ENCODE measurements at places on chromosomes 7 and 10.

DNA sequence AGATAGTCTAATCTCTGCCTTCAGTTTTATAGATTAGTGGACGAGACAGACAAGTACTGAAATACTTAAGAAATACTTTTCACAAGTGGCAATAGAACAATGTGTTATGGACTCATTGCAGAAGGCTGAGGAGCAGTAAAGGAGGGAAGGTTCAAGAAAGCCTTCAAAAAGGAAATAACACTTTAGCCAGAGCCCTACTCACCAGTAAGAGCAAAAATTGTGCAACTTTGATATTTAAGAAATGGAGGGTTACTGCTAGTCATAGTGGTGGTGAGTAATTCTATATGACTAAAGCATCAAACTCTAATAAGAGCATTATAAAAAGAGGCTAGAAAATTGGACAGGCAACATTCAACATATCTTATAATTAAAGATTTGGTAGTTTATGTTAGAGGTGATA is 28.8 kb downstream of the PTPN12 start:
- DNase-seq: no peak

- DNase-seq: no peak
Observed at GRCh38 chr7:29381206-29382094, 182.2 kb upstream of the PRR15 start.

- no peak for DNase-seq
Observed at GRCh38 chr7:35604595-35604994, 90.3 kb downstream of the HERPUD2 start.

- DNase-seq: no peak
Observed at GRCh38 chr10:112235920-112236319, 47.3 kb upstream of the TECTB start.

DNA sequence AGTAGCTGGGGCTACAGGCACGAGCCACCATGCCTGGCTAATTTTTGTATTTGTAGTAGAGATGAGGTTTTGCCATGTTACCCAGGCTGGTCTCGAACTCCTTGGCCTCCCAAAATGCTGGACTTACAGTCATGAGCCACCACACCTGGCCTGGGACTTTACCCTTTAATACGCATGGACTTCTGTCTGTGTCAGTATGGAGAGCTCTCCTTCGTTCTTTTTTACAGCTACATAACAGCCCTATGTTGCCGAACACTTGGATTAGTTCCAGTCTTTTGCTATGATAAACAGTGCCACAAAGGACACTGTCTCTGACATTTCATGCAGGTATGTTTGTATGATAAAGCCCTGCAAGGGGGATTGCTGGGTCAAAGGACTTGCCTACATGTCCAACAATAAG is 10.9 kb upstream of the OAT start:
- no peak for DNase-seq

- no peak for DNase-seq
Observed at GRCh38 chr7:91326516-91327199, 62.4 kb downstream of the FZD1 start.

DNA sequence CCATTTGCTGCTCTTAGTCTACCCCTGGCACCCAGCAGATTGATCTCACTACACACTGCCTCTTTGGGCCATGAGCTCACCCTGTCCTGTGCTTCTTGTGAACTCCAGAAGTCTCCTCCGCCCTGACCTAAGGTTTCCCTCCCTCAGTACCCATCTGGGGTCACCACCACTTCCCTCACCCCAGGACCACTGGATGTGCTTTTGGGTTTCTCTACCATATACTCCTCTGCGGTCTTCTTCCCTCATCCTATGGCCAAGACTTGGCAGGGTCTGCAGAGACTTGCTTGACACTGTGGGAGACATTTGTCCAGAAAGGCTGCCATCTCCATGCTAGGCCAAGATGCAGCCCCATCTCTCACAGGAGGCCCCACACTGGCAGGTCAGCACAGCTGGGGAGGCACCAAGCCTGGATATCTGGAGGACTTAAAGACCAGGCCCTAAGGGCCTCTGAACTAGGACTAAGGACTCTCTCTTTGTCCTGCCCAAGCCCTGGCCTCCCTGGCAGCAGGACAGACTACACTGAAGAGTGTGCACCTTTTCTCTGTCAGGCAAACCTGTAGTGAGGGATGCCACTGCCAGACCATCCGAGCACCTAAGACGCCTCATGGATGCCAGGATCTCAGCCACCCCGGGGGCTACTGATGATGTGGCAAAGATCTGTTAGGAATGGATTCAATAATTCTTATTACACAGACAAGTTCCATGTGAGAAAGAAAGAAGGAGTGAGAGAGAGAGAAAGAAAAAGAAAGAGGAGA is 134.6 kb downstream of the ZNF467 start:
- no peak for DNase-seq

- no peak for DNase-seq
Observed at GRCh38 chr7:82435769-82436168, 7.8 kb downstream of the CACNA2D1 start.

- DNase-seq: no peak
Observed at GRCh38 chr7:47093320-47094234, 488.3 kb downstream of the TNS3 start.

GRCh38 chr10:117462424-117462792 is 80.1 kb upstream of the EMX2 start:
- DNase-seq: no peak

DNA sequence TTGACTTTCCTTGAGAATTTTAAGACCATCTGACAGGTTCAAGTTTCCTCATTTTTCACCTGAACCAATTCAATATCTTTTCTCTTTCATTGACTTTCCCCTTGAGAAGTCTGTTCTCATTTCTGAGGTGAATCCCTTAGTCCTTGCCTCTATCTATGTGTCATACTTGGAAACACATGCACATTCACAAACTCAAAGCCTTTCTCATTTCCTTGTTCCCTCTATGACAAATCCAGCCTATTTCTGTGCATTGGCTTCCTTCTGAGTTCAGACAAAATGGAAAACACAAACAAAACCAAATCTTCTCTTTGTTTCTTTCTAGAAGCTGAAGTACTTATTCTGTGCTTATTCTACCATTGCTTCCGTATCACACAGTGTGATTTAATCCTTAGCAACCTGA is 13.8 kb downstream of the PTTG1IP2 start:
- DNase-seq: no peak

GRCh38 chr7:68542831-68543230 is 1055.4 kb upstream of the AUTS2 start:
- DNase-seq: no peak

GRCh38 chr10:78924319-78925003 is 144.3 kb upstream of the ZMIZ1 start:
- no peak for DNase-seq

- no peak for DNase-seq
Observed at GRCh38 chr10:18319628-18320027, 179.4 kb downstream of the CACNB2 start.

GRCh38 chr7:156895024-156895780 is 2.2 kb upstream of the LMBR1 start:
- DNase-seq: no peak

DNA sequence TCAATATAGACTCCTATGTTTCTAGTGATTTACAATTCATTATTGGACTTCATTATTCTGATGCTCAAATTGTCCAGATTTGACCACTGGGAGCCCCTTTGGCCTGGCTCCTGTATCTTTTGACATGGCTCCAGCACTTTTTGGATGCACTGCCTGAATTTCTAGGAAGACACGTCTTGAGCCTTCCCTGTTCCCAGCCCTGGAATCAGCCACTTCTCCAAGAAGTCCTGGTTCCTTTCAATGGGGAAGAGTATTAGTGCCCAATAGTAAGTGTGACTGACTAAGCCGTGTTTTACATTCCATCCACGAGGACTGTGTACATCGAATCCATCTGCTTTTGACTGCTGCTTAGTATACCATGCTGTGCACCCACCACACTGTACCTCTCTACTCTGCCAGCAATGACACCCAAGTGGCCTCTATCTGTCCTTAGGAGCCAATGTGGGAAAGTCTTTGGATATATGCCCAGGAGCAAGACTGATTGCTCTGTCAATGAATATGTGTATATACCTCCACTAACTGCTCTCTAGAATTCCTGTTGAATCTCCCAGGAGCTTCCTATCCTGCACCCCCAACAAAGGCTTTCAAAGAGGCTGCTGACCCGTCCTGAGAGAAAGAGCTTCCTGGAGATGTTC is 23.2 kb upstream of the NPFFR1 start:
- DNase-seq: no peak

DNA sequence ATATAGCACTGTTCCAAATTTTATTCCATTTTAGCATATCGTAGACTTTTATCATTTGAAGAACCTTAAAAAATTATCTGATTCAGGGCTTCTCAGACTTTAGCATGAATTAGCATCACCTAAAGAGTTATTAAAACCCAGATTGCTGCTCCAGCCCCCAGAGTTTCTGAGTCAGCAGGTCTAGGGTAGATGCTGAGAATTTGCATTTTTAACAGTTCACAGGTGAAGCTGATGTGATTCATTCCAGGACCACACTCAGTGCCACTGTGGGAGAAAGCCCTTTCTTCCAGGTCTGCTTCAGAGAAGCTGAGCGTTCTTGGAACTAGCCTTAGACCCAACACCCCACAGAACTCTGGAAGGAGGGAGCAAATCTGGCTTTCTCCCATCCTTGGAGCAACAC is 174.1 kb upstream of the YAE1 start:
- DNase-seq: no peak

DNA sequence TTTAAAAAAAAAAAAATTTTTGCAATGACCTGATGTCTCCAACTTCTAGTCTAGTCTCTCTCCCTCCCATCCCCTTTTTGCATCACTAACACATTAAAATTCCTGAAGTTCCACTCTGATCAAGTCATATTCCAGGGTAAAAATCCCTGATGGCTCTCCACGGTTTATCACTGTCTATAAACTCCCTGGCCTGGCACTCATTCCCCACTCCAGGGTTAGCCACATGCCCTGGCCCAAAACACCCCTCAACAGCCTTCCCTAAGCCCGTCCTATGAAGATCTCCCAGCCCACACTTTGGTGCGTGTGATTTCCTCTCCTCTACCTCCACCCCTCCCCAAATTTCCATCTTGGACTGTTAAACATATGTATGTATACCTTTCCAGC is 125.4 kb downstream of the JAZF1 start:
- DNase-seq: no peak

GRCh38 chr7:87413951-87414793 is 61.3 kb downstream of the ABCB4 start:
- no peak for DNase-seq

GRCh38 chr7:128918016-128918665 is 7.6 kb upstream of the KCP start:
- no peak for DNase-seq

DNA sequence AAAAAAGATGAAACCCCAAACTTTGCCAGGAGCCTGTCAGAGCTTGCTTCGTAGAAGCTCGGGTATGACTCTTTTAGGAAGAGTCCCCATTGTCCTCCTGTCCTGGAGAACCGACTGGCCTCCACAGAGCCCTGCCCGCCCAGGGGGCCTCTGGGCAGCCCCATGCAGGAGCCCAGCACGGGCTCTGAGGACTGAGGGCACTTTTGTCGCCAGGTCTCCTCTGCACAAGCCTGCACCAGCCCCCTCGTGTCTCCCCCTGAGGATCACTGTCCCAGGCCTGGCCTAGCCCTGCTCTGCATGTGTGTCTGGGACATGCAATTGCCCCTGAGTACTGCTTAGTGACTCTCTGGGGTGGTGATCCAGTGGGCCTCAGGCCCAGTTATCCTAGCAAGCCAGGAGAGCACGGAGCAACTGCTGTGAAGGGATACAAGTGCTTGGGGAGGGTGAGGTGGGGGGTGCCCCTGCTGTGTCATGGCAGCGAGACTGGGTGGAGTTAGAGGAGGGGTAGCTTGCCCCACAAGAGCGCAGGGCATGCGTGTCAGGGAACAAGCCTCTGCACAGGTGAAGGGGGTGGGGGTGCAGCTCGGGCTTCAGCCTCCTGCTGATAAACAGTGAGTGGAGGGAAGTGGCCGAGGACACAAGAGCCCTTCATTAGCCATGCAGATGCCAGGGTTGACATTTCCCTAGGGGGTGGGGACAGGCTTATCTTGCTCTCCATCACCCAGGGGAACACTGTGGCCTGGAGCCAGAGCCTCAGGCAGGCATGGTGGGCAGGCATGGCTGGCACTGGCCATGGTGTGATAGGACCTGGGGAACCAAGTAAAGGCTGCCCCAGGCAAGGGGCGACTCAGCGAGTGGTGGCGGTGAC is 143.4 kb downstream of the C10orf105 start:
- DNase-seq: no peak

GRCh38 chr10:119653209-119653608 is 2.0 kb downstream of the BAG3 start:
- DNase-seq: no peak

DNA sequence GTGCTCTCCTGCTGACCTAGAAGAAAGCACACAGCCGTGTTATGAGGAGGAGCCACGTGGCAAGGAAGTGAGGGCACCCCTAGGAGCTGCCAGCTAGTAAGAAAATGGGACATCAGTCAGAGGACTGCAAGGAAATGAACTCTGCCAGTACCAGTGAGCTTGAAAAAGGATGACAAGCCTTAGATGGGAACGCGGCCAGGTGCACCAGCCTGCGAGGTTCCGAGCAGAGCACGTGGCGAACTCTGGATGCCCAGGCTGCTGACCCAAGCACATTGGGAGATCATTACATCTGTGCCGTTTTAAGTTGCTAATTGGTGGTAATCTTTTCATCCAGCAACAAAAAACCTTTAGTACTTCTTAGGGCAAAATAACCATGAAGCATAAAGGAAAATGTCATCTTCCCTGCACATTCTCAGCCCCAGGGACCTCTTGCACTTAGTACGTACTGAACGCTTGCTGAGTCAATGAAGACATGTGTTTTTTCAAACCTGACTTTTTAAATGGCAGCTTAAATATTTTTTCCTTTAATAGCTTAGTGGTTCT is 69.4 kb downstream of the AMZ1 start:
- DNase-seq: no peak

DNA sequence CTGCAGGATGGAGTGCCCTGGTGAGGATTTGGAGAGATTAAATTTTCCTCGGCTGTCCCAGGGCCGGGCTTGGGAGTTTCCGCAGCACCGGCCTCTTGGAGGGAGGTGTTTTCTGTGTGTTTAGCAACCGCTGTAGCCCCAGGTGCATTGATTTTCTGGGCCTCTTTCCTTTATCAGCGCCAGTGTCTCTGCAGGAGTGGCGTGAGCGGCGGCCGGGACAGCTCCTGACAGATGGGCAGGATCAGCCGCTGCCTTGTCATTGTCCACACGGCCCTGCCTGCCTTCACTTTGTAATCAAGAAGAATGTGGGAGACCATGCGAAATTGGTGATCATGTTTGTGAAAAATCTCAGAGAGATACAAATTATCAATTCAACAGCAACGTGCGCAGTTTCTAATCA is 32.4 kb downstream of the NKX6-2 start:
- DNase-seq: no peak

DNA sequence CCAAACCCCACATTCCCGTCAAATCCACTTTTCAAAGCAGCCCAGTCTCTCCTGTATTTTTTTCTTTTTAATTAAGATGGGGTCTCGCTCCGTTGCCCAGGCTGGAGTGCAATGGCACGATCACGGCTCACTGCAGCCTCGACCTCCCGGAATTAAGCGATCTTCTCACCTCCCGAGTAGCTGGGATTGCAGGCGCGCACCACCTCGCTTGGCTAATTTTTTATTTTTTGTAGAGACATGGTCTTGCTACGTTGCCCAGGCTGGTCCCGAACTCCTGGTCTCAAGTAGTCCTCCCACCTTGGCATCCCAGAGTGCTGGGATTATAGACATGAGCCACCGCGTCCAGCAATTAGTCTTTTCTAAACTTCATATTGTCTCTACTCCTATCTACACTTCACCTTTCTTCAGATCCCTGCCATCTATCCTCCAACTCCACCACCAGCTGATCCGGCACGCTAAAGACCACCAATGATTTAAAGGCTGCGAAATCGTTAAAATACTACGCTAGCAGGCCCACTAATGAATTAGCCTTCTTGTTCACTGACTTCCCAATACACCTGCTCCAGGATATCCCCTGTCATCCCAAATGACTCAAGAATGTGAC is 525 bp upstream of the CHUK start:
- DNase-seq: no peak
